ENCODE measurements at places on chromosomes 7 and 10.

- DNase-seq, result no peak
These were observed 149.6 kb downstream of the BICC1 start for GRCh38 chr10:58662314-58662713.

- DNase-seq, result no peak
These were observed 78.0 kb downstream of the PTPRE start for GRCh38 chr10:127984945-127985344.

DNA sequence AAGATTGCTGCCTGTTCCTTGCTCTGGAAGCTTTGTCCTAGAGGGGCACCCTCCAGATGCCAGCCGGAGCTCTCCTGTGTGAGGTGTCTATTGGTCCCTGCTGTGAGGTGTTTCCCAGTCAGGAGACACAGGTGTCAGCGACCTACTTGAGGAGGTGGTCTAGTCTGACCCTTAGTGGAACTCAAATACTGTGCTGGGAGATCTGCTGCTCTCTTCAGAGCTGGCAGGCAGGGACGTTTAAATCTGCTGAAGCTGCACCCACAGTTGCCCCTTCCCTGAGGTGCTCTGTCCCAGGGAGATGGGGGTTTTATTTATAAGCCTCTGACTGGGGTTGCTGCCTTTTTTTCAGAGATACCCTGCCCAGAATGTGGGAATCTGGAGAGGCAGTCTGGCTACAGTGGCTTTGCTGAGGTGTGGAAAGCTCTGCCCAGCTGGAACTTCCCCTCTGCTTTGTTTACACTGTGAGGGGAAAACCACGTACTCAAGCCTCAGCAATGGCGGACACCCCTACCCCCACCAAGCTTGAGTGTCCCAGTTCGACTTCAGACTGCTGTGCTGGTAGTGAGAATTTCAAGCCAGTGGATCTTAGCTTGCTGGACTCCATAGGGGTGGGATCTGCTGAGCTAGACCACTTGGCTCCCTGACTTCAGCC lies 119.2 kb downstream of the PPP1R9A start:
- DNase-seq, result no peak

- DNase-seq, result no peak
These were observed 66.6 kb upstream of the NOBOX start for GRCh38 chr7:144470078-144470477.

GRCh38 chr10:119383174-119383856 lies 159.2 kb downstream of the RGS10 start:
- DNase-seq, result no peak

DNA sequence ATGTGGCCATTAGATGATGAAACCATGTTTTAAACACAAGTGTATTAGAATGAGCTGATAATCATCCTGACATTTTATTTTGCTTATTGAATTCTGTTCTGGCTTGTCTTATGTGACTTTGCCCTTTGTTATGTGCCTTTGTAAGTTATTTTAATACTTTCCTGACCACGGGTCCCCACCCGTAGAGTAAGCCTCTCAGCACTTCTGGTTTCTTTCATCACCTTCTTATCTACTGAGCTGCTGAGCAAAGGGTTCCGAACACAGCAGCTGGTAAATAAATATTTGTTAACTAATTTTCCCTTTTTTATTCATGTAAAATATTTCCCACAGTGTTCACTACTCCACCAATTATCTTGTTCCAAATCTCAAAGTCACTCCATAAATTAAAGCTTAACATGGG lies 1115.3 kb downstream of the SORCS3 start:
- DNase-seq, result no peak

DNA sequence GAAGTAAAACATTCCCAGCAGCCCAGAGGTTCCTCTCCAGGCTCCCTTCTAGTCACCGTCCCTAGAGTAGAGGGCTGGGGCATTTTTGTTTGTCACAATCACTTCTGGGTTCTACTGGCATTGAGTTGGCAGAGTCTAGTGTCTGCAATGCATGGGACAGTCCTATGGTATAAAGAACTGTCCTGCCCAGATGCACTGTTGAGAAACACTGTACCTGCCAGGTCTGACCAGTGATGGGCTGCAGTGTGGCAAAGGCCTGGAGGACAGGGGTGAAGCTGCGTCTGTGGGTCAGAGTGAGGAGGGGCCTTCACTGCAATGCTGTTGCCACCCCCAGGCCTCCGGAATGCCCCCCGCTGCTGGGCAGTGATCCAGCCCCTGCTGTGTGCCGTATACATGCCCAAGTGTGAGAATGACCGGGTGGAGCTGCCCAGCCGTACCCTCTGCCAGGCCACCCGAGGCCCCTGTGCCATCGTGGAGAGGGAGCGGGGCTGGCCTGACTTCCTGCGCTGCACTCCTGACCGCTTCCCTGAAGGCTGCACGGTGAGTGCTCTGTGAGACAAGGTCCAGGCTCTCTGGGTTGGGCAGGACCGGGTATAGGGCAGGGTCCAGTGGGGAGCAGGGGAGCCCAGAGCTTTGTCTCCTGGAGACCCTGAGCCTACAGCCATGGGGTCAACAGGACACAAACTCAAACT lies 14.8 kb downstream of the SMO start:
- no peak for DNase-seq

GRCh38 chr7:13850185-13850752 lies 139.2 kb downstream of the ETV1 start:
- DNase-seq, result peak; percentile 57

DNA sequence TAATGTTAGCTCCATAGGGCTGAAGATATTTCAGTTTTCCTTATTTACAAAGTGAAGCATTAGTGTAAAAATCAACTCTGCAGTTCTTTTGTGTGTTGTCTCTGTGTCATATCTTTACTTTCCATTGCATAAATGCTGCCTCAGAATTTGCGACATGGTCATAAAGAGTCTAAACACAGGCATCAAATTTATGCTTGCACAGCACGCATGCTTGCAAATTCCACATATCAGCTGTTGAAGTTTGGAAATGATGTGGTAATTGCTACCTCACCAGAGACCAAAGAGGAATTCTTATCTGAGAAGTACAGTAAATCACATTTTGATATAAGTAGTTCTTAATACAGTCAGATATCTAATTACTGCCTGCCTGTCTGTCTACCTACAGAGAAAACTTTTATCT lies 348.2 kb upstream of the GRM3 start:
- DNase-seq, result no peak

DNA sequence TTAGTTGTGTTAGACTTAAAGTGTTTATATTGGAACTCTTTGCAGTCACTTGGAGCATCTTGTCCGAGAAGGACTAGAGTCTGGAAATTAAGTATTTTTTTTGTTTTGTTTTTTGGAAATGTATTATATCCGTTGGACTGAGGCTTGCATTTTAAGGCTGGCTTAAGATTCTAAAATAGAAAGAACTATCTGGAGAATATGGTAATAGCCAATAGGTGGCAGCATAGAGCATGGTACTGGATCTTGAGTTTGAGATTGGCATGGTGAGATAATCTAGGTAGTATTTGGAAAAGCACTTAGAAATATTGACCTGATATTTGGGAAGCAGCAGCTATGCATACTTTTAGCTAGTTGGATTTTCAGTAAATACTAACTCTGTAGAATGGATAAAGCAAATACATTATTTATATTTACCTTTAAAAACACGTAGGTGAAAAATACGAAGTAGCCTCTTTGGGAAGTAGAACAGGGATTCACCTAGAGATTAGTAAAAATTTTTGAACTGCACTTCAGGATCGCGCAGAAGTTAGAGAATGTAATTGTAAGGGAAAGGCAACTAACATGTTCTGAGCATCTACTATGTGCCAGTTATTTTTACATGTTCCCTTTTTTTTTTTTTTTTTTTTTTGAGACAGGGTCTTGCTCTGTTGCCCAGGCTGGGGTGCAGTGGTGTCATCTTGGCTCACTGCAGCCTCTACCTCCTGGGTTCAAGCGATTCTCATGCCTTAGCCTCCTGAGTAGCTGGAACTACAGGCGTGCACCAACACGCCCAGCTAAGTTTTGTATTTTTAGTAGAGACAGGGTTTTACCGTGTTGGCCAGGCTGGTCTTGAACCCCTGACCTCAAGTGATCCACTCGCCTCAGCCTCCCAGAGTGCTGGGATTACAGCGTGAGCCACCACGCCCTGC lies 78.6 kb downstream of the LCOR start:
- peak; percentile 18 for DNase-seq

DNA sequence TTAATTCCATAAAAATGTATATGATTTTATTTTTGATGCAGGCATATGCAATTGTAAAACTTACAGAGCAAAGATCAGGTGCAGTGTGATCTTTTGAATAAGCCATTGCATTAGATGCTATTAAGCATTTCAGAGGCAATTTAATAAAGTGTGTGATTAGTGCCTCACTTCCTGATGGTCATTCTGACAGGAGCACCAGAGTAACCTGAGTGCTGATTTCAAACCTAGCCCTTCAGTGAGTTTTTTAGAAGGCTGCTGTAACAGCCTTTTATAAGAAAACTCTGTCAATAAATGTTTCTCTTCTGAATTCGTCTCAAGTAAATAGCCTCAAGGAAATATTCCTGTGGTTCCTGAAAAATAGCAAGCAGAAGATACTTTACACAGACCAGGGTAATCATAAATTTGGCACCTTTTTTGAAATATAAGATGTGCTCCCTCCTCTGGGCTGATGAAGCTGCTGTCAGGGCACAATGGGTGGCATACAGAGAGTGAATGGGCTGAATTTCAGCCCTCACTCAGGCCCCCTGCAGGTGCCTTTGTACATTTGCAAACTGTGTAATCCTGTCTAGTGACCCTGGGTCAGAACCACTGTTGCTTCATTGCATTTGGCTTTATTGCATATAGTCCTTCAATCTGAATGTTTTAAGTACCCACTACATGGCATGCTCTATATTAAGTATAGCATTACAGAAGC lies 193.7 kb upstream of the CSTF2T start:
- no peak for DNase-seq

- no peak for DNase-seq
These were observed 46.8 kb downstream of the ASB13 start for GRCh38 chr10:5619362-5620211.

DNA sequence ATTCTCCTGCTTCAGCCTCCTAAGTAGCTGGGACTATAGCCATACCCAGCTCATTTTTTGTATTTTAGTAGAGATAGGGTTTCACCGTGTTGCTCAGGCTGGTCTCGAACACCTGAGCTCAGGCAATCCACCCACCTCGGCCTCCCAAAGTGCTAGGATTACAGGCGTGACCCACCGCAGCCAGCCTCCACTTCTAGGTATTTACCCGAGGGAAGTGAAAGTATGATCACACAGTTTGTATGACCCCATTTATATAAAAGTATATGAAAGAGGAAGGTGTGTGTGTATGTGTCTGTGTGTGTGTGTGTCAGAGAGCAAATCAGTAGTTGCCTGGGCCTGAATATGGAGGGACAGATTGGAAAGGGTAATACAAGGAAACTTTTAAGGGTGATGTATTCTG lies 2.0 kb upstream of the PURB start:
- no peak for DNase-seq

DNA sequence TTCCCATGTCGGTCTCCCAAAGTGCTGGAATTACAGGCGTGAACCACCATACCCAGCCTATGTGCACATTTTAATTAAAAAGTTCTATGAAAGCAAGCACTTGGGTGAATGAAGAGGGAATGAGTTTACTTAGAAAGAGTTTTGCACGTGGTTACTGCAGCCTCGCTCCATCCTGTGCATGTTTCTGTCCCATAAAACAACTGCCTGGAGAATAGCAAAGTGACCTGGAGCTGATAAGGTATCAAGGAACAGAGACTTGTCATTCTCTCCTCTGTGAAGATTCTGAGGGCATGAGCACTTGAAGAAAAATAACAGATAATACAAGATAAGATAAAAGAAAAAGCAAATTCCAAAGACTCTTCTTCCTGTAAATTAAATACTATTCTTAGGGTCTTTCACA lies 112.2 kb upstream of the JCAD start:
- DNase-seq, result no peak

All from stimulated activated CD4-positive, alpha-beta T cell treated with anti-CD3 and anti-CD28 coated beads, Interleukin-4, amount 100 ng/mL, for 24 hours (primary cell).